GM12878 (cell line): ENCODE measurements at places on chromosomes 3 and 15. TPM values are rescaled to one million over a fixed set of nuclear protein-coding genes. Genes with fewer than 3 reads are reported as not detected.

The SPATA12 gene
- polyA plus RNA-seq = 0.17 and 0.32 TPM in 2 replicates

The GPR62 gene
- polyA plus RNA-seq = not detected in 2 replicates

The DNAH12 gene
- 0.07 TPM in 1 of 2 replicates, not detected in the other for polyA plus RNA-seq

The HDC gene
- not detected in 2 replicates for polyA plus RNA-seq

The KNG1 gene
- polyA plus RNA-seq = not detected in 2 replicates

The TRIM69 gene
- 36.5 and 44.9 TPM in 2 replicates for polyA plus RNA-seq

The RABL3 gene
- polyA plus RNA-seq = 38.0 and 39.2 TPM in 2 replicates

The CD200 gene
- 31.0 and 34.4 TPM in 2 replicates for polyA plus RNA-seq

The PCBP4 gene
- polyA plus RNA-seq = 4.0 and 4.1 TPM in 2 replicates

The MEGF11 gene
- 0.49 and 0.72 TPM in 2 replicates for polyA plus RNA-seq

DNA sequence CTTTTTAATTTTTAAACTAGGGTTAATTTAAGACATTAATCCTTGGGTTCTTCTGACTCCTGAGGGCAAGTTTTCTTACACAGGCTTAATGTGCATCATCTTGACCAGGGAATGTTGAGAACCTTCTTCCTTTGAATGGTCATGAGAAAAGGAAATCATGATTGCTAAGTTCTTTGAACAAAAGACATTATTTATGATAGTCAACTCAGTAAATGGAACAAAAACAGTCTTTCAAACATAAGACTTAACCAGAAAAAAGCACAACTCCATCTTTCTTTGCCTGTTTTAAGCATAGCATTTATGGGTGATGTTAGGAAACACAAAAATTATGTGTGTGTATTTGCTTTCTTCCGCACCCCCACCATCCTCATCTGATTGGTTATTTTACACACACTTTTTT lies 5.4 kb downstream of the TLNRD1 start:
- no peak for DNase-seq

GRCh38 chr3:113428581-113428980 lies 12.7 kb downstream of the CFAP44 start:
- DNase-seq = no peak

GRCh38 chr3:136559896-136560295 lies 192.3 kb downstream of the STAG1 start:
- no peak for DNase-seq

GRCh38 chr3:148975248-148975647 lies 16.1 kb upstream of the GYG1 start:
- no peak for DNase-seq

- DNase-seq = no peak
Observed at GRCh38 chr3:71785532-71786216, 726 bp upstream of the PROK2 start.

GRCh38 chr3:173395073-173395411 lies 2.5 kb upstream of the NLGN1 start:
- no peak for DNase-seq

GRCh38 chr3:34298653-34299052 lies 500.2 kb downstream of the PDCD6IP start:
- no peak for DNase-seq

DNA sequence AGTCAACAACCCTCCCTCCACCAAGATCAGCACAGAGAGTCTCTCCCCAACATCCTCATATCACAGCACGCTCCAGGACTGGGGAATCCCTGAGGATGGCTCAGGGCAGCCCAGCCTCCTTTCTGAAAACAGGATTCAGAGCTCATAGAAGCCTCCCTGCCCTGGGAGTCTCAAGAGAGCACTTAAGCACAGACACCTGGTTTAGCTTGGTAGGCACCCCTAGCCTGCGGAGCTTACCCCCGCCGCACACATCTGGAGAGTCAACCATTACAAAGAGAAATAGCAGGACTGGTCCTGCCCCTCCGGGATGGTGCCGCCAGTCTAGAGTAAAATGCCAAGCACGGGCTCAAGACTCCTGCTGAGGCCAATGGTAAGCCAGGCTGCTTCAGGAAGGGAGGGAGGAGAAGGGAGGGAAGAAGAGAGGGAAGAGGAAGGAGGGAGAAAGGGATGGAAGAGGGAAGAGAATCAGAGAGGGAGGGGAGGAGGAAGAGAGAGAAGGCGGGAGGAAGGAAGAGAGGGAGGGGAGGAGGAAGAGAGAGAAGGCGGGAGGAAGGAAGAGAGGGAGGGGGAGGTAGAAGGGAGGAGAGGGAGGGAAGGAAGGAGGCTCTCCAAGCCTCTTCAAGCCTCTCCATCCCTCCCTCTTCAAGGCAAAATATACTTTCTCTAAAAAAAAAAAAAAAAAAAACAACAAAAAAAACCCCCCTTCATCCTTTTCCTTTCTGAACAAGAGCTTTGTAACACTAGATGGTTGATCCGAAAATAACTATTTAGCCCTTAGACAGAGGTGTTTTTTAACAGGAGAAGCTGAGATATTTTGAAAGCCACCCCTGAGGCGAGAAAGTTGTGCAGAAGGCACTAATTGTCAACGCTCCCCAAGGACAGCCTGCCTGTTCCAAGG lies 278.6 kb upstream of the TLE3 start:
- DNase-seq = no peak

DNA sequence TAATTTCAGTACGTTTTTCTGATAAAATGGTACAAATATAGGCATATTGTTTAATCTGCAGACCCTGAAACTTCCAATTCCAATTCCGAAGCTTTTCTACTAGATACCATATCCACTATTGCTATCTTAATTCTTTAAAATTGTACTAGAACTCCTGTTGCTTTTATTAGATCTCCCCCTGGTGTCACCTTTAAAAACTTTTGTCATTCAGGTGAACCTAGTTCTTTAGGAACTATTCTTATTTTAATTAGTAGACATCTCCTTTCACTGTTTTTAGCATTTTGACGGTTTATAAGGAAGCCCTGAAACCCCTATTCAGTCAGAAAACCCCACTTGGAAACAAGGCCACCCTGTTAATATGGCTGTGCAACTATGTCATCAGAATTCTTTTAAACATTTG lies 22.3 kb downstream of the C2CD4B start:
- no peak for DNase-seq

DNA sequence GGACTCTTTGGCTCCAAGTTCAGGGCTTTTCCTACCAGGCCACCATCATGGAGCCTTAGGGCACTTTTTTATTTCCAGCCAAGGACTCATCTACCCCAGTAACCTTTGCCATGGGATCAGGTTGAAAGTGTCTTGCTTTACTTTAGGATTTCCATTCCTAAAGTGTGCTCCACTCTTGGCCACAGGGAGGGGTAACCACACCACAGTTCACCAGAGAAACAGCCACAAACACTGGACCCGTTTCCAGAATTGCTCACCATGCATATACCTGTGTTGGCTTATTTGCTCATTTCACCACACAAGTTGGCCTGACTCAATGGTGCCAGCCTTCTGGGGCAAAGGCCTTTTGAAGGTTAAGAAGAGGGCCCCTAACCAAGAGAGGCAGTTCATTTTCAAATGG lies 70.6 kb upstream of the RAD18 start:
- no peak for DNase-seq

DNA sequence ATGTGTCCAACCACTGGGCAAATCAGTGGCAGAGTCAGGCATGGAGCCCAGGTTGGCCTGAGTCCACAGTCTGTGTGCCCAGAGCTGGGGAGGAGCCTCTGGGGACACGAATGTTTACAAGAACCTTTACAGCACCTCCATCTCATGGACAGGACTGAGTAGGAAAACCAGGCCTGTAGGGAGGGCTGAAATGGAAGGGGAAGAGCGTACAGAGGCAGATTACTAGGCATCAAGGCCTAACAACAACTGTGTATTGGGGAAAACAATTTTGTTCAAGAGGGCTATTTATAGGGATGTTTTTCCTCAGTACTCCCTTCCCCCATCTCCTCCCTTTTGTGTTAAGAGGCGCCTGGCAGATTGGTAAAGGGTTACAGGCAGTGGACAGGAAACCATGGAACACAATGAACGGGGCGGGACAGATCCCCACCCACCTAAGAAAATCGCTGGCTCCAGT lies 15.1 kb upstream of the ARHGAP31 start:
- no peak for DNase-seq

DNA sequence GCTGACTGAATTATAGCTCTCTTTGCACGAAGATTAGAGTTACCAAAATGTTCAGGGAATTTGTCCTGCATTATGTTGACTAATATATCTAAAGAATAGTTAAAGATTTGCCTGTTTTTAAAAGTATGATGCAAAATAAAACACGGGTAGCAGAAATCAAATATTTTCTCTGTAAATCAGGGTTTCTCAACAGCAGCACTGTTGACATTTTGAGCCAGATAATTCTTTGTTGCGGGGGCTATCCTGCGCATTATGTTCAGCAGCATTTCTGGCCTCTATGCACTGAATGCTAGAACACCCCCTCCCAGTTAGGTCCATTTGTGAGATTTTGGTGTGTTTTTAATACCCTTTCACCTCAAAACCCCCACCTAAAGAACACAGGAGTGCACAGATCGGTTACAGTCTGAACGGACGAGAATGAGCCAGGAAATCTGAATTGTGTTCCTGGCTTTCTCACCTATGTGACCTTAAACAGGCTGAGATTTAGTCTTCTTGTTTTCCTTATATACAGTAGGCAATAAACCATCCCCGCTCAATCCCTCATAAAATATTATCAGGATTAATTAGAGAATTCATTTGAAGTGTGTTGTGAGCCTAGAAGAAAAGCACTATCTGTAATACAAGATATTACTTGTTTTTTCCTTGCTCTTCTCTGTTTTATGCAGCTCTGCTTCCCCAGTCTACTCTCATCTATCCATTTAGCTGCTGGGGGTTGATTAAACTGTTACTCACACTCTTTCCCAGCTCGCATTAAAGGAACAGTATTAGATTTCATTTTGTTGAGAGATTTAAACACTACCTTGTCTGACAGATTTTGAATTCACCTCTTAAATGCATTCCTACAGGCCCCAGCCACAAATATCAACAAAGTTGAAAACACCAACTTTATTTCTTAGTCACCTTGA lies 247.5 kb upstream of the GOLIM4 start:
- DNase-seq = no peak

DNA sequence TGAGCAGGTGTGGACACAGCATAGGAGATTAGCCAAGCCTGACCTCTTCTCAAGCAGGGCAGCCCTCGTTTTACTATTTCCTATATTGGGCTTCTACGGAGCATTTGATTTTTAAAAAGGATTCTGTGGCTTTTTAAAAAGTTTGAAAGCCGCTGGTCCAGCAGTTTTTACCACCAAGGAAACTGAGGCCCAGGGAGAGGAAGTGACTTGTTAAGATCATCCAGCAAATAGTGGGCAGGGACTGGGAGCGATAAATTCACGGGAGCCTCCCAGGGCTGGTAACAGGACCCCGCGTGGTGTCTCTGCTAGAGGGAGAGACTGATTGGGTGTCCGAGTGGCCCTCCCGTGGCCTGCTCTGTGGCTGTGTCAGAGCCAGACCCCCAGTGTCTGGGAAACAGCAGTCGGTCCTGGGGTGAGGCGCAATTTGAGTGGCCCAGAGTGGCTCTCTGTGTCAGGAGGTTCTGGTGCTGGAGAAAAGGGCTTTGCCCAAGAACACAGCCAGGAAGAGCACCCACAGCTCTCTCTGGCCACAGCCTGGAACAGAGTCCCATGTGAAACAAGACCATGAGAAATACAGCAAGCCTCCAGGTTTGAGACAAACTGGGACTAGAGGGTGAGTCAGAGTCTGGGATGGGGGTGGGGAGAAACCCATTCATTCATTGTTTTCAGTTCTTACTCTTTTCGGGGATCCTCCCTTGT lies 4.2 kb downstream of the FURIN start:
- no peak for DNase-seq

- no peak for DNase-seq
Observed at GRCh38 chr15:51155016-51155580, 60.4 kb upstream of the TNFAIP8L3 start.

DNA sequence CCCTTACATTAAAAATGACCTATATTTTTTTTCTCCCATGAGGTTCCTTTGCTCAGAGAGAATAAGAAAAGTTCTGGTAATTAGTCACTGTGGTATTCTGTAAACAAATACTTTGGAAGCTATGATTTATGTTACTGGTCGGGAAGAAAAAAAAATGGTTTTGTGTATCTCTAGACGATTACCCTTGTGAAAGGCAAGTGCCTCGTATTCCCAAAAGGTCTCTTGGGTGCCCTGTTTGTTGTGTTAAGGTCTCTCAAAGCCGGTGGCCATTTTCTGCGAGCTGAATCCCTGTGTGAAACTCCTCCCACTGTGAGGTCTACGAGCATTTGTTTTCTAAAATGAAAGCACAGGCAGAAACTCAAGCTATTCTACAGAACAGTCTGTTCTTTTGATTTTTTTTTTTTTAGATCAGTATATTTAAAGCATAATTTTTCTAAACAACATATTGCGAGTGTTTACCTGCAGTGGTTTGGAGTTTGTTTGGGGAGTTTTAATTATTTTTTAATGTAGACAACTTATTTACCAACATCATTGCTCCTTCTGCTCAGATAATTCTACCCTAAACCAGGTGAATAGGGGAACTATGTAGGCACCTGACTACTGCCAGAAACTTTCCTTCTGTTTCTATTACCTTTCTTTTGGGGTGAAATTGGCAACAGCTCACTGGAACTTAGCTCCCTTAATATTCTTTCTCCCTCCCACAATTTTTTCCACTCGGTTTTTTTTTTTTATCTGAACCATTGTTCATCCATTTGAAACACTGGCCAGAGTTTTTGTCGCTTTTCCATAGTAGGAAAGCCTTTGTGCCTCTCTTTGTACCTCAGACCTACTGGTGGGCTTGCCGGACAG lies 44.0 kb downstream of the ZBTB38 start:
- no peak for DNase-seq

- no peak for DNase-seq
Observed at GRCh38 chr3:155188031-155188430, 105.5 kb downstream of the STRIT1 start.

DNA sequence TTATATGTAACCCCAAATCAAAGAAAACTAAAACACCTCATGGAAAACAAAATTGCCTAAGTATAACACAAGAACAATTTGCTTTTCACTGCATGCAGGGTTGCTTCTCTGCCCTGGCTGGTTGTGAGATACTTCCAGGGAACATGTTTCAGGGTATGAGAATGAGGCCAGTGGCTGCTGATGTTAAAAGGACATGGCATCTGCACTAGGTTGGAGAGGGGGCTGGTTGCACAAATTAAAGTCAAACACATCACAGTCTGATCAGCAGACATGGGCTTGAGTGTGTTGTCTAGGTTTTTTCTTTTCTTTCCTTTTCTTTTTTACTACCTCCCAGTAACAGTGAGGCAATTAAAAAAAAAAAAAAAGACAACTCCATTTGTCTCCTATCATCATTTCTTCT lies 374.9 kb downstream of the MCTP2 start:
- DNase-seq = no peak

DNA sequence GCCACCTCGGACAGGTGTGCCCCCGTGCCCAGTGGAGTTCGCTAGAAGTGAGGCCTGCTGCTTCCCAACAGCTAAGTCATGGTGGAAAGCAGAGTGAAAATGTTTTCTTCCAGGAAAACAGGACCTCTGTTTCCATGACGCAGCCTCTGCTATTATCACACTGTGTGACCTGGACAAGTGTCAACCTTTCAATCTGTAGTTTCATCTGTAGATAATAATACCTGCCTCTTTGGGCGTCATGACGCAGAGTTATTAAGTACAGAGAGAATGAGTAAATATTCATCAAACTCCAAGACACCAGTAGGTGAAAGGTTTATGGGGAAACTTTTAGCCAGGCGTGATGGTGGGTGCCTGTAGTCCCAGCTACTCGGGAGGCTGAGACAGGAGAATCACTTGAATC lies 62.3 kb downstream of the TMEM44 start:
- no peak for DNase-seq
